Lower lobe of right lung (tissue), 2 donors: ENCODE measurements at places on chromosomes 16 and 17.

DNA sequence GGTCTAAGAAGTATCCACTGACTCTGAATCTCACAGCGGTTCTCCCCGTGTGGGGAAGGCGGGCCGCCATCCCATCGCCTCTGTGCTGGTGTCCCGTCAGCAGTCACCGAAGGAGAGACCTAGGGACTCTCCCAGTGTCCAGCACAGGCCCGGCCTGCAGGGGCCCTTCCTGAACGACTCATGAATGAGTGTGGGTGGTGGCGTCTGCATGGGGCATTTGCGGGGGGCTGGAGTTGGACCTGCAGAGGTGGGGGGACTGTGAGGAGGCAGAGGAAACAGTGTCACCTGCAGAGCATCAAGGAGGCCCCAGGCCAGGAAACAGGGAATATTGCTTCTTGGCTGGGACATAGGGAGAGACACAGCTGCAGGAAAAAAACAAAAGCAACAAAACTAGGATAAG is 10.3 kb downstream of the KCNG4 start:
- DNase-seq: no peak

DNA sequence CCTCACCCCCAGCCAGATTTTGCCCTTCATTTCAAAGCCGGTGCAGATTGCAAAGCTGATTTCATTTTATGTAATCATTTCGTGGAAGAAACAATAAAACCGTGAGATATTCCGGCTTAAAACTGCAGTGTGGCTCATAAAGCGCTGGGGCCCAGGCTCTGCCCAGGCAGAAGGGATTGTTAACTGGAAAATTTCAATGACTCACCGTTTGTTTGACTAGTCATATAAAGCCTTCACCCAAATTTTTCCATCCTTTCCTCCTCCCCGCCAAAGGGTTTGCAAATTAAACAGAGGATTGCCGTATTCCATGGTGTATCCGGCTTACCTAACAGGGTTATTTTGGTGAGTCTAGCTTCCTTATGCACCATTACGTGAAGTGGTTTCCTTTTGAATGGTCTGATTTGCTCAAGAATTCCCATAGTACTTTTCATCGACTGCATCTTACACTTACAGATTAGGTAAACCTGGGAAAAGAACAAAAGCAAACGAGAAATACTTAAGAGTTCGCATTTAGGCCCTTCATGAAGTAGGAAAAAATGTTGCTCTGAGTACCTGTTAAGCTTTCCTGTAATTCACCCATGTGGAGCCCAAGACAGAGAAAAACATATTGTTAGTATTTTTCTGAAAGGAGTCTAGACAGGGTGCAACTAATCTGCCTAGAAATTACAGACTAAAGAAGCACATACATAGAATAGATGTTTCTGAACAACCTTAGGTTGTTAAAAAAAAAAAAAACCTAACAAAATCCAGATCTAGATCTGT is 949 bp upstream of the GSPT1 start:
- DNase-seq: no peak

DNA sequence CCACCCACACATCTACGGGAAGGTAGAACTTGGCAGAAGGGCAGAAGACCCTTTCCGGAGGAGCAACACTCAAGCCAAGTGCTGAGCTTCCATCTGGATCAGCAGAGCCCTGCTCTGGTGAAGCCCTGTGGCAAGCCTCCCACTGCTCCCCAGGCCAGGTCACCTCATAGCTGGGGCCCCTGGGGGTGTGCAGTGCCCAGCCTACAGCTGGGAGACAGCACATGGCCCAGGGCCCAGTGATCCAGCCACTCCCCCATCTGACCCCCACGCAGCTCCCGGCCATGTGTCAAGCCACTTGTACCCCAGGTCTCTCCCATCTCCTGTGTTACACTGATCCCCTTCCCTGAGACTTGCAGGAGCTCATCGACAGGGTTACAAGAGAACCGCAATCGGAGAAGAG is 95.7 kb downstream of the RBFOX3 start:
- DNase-seq: no peak

DNA sequence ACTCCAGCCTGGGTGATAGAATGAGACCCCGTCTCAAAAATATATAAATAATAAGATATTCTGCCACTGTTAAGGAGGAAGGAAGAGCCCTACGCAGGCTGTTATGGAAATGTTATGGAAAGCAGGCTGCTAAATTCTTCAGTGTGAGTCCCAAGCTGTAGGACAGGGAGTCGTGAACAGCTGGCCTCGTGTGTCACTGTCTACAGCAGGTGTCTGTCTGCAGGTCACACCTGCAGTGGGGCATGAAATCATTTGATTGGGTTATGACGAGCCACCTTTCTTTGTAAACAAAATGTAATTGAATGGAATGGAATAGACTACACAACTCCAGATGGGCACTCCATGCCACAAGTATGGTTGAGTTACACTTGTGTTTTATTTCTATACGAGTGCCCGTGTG is 15.6 kb upstream of the LITAF start:
- DNase-seq: no peak

DNA sequence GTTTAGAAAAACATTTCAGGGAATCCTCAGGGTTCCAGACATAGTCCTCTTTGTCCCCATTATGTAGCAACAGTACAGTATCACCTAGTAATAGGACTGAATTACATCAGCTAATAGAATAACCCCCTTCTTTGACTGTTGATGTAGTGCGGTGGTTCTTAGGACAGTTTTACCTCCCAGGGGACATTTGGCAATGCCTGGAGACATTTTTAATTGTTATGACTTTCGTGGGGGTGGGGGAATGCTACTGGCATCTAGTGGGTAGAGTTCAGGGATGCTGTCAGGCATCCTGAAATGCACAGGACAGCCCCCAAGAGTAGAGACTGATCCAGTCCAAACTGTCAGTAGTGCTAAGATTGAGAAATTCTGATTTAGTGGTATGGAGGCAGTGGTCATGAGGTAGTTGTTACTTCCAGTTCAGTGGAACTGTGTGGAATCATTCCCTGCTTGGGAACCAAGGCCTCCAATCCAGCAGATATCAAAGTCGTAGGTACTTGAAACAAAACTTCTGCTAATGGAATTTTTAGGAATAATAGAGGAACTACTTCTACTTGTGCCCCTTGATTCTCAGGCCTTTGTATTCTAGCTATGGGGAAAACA is 20.3 kb downstream of the NF1 start:
- no peak for DNase-seq

DNA sequence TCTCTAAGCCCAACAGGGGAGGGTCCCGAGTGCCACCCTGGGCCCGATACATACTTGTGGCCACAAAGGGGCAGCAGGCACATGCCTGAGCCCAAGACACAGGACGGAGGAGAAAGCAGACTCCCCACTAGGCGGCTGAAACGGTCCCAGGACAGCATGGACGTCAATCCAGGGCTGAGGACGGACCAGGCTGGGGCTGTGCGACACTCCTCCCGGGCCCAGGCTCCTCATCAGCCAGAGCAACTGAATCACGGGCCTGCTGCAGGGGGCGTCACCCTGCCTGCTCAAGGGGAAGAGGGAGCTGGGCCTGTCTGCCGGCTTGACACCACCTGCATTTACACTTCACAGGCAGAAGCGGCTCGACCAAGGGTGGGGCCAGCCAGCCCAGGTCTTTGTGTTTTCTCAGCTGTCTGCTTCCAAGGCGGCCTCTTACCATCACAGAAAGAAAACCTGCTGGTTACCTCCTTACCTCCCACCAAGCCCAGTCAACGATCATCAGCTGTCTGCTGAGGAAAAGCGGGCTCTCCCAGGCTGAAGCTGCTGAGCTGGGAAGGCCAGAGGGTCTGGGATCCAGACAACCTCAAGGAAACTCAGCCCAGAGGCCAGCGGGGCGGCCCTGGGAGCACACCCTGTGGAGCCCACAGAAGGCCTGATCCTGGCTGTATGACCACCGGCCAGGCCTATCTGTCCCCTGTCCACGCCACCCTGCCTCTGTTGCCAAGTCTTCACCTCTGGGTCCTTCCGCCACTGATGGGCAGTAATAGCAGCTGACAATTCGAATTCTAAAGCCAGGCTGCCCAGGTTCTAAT is 26.4 kb downstream of the KIFC3 start:
- no peak for DNase-seq

GRCh38 chr16:7182510-7183109 is 150.0 kb upstream of the RBFOX1 start:
- no peak for DNase-seq

GRCh38 chr16:51057102-51057793 is 93.8 kb downstream of the SALL1 start:
- DNase-seq: no peak

DNA sequence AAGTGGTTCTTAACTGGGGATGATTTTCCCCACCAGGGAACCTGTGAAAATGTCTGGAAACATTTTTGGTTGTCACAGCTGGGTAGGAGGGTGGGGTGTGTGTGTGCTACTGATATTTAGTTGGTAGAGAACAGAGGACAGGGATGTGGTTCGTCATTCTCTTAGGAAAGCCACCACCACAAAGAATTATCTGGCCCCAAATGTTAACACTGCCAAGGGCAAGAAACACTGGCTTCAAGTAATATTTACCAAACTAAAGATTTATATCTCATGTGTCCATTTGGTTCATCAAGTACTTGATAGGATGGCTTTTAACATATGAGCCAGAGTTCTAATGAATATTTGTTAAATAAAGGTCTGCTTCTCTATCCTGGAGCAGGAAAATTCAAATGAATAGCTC is 19.5 kb downstream of the MPHOSPH6 start:
- DNase-seq: no peak

GRCh38 chr17:7354262-7354843 is 603 bp upstream of the TMEM95 start:
- no peak for DNase-seq

- peak; percentile 68 for DNase-seq
Observed at GRCh38 chr16:680967-681745, 946 bp downstream of the STUB1 start.

GRCh38 chr16:12002447-12003006 is 26.0 kb downstream of the SNX29 start:
- DNase-seq: no peak

GRCh38 chr17:55735731-55736405 is 13.2 kb upstream of the TMEM100 start:
- DNase-seq: no peak

DNA sequence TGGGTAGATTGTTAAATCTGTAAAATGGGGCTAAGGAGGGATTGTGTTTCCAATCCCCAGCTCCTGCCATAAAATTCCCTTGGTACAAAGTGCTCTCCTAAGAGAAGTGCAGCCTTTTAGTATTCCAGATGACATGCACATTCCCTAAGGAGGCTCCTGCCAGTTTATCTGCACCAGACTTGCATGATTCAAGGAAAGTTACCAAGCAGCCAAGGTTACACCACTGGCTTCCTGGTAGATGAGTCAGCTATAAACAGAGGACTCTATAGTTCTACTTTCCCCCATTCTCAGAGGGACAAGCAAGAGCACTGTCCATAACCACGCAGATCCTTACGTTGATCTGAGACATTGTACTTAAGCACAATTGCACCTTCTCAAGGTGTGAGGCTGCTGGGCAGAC is 1.9 kb downstream of the CALB2 start:
- no peak for DNase-seq

- no peak for DNase-seq
Observed at GRCh38 chr17:79113699-79114457, 39.3 kb downstream of the ENGASE start.

- DNase-seq: no peak
Observed at GRCh38 chr17:70804161-70804560, 634.8 kb downstream of the KCNJ2 start.

GRCh38 chr17:3678095-3678820 is 9.6 kb downstream of the EMC6 start:
- no peak for DNase-seq

DNA sequence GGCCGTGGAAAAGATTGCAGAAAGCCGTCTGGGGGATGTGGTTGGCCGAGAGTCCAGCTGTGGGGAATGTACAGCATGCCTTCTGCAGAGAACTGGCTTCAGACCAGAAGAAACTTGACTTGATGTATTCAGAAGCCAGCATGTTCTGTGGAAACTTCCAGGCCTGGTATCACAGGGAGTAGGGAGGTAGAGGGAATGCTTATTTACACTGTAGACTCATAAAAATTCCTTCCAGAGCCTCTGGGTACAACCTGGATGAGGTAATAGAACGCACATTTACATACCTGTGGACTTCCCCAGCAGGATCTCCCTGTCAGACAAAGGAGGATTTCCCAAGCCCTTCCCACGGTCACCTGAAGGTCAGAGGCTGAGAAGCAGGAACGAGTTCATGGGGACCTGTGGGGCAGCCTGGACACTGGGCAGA is 11.8 kb upstream of the GAS7 start:
- DNase-seq: no peak

GRCh38 chr17:44318077-44318892 is 6.3 kb downstream of the SLC25A39 start:
- no peak for DNase-seq

- no peak for DNase-seq
Observed at GRCh38 chr17:3927628-3928340, 11.5 kb upstream of the P2RX1 start.

DNA sequence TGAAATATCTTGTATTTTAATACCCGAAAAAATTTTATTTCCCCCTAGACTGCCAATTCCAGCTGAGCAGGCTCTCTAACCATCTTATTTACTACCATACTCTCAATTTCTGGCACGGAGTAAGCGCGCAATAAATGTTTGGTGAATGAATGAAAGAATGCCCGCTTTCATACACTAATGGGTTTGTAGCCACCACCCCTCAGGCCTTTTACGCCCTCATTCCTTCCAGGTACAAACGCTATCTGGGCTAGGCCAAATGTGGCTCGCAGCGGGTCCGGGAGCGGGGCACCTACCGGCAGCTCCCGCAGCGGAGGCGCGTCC is 536 bp upstream of the PLD2 start:
- no peak for DNase-seq

- no peak for DNase-seq
Observed at GRCh38 chr17:40251576-40251975, 32.5 kb downstream of the WIPF2 start.

DNA sequence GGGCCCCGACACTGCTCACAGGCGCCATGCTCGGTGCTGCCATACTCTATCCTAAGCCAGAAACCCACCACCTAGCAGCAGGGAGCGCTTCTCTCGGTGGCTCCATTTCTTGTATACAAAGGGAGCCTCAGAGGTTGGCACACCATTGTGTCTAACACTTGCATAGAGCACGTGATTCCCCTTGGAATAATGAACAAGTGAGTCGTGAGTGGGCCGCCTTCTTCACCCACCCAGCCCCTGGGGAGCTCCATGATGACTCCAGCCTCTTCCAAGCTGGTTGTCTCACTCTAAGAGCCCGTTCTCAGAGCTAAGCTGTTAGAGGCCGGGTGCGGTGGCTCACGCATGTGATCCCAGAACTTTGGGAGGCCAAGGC is 82.3 kb upstream of the ZNF469 start:
- no peak for DNase-seq

DNA sequence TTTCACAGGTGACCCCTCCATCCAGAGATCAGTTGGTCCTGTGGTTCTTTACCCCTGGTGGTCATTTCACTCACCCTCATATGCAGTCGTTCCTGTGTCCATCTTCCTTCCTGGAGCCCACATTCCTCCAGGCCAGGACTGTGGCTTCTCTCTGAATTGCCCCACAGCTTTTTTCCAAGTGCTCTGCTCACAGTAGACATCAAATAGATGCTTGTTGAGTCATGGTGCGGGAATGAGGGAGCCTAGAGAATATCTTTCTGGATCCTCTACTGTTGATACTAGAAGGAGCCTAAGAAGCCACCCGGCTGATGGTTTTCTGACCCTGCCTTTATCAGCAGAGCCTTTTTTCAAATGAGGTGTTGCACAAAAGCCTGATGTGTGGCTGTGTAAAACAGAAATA is 10.4 kb downstream of the USB1 start:
- DNase-seq: no peak
